ENCODE measurements at places on chromosomes 3 and 15. TPM values are rescaled to one million over a fixed set of nuclear protein-coding genes. Genes with fewer than 3 reads are reported as not detected.

Gene PP2D1
- not detected for total RNA-seq

Gene COPB2
- total RNA-seq: 78.9 TPM

Gene ZNF385D
- total RNA-seq: not detected

Gene ADPGK
- 76.5 TPM for total RNA-seq

Gene RAD54L2
- total RNA-seq: 34.0 TPM

Data from activated CD8-positive, alpha-beta memory T cell treated with anti-CD3 and anti-CD28 coated beads, Interleukin-2, amount 10 ng/mL, durations not matched to agents 7 days and 5 days (primary cell).